ENCODE measurements at places on chromosomes 2 and 18. TPM values are rescaled to one million over a fixed set of nuclear protein-coding genes. Genes with fewer than 3 reads are reported as not detected.

EFEMP1 gene
- 482 TPM for polyA plus RNA-seq

- no peaks in the 10 kb centered on the region for H3K27me3 ChIP-seq
- peaks cover 15% of the 10 kb centered on the region for H3K4me1 ChIP-seq
- H3K27ac ChIP-seq = no peak overlapping the region
Measured at GRCh38 chr2:134362740-134363139, 108.9 kb downstream of the MGAT5 start.

DNA sequence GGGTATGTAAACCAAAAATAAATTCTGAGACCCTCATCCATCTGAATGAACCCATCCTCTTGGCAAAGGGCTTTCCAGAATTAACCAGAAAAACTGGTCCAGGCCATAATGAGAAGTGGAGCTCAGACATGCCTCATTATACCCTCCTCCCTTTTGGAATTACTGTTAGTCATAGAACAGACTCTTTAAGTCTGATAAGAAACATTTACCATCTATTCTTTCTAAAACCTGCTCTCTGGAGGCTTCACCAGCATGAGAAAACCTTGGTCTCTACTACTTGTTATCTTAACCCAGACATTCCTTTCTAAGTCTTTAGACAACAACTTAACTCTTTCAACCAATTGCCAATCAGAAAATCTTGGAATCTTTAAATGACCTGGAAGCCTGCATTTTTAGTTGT is 82.8 kb downstream of the QPCT start:
- no peak for DNase-seq
- no peaks in the 10 kb centered on the region for H3K27me3 ChIP-seq

REG1B gene
- polyA plus RNA-seq = not detected

ID2 gene
- polyA plus RNA-seq = 111 TPM

DNA sequence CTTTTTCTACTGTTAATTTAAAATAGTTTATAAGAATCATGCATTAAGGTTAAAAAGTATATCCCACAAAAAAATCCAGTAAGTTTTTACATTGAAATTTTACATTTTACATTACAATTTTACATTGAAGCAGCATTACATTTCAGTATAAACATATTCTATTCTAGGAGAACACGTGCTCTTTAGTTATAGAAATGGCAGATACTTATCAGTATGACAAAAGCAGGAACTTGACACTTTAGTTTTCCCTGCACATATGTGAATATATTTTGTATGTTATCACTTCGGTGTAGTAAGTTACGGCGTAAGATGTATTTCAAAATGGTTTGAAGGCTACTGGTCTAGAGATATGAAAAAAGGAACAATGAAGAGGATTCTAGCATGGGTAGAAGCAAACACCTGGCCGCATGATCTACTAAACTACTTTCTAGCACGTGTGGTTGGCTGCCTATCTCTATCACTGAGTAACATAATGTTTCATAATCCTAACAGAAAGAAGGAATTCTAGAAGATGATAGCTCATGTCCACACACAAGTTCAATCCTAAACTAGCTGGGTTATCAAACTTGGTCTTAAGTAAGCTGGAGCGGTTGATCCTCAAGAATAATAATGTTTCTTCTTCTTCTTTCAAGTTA is 5.4 kb downstream of the IMMT start:
- peaks cover 13% of the 10 kb centered on the region for H3K4me1 ChIP-seq
- H3K27ac ChIP-seq = no peak overlapping the region
- no peaks in the 10 kb centered on the region for H3K27me3 ChIP-seq
- DNase-seq = no peak
- H3K36me3 ChIP-seq = no peaks in the 10 kb centered on the region
- H3K4me3 ChIP-seq = no peak overlapping the region

PCARE gene
- polyA plus RNA-seq = 0.30 TPM

GBX2 gene
- not detected for polyA plus RNA-seq

DNA sequence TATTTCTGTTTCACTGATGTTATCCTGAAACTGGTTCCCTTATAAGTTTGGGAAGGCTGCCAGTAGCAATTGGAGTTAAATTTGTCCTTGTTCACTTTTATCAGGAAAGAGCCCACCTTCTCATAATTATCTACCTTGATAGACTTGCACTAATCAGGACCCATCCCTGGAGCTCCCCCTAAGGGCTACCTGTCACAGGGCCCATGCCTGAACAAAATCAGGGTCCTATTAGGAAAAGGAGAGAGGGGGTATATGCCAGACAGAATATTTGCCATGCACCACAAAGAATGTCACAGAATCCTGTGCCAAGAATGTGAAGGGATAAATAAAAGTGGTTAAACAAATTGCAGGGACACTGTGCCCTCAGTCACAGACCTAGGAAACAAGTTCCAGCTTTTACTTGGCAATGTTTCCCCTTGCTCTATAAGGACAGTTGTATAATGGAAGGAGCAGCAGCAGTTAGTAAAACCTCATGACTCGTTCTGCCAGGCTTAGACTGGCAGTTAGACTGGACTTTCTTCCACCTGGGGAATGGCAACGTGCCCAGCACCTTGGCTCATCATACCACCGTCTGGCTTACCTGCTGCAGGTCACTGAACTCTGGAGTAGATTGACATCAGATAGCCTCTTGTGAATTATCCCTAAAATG is 32.3 kb upstream of the VWC2L start:
- no peak overlapping the region for H3K27ac ChIP-seq
- no peaks in the 10 kb centered on the region for H3K36me3 ChIP-seq
- H3K4me3 ChIP-seq = no peak overlapping the region

- H3K27ac ChIP-seq = no peak overlapping the region
- DNase-seq = no peak
- H3K27me3 ChIP-seq = no peaks in the 10 kb centered on the region
- no peaks in the 10 kb centered on the region for H3K36me3 ChIP-seq
- H3K4me1 ChIP-seq = peaks cover 4% of the 10 kb centered on the region
Measured at GRCh38 chr18:9419956-9420631, 55.2 kb upstream of the RALBP1 start.

TGFA gene
- polyA plus RNA-seq = 0.36 TPM

SERPINB11 gene
- not detected for polyA plus RNA-seq

DNA sequence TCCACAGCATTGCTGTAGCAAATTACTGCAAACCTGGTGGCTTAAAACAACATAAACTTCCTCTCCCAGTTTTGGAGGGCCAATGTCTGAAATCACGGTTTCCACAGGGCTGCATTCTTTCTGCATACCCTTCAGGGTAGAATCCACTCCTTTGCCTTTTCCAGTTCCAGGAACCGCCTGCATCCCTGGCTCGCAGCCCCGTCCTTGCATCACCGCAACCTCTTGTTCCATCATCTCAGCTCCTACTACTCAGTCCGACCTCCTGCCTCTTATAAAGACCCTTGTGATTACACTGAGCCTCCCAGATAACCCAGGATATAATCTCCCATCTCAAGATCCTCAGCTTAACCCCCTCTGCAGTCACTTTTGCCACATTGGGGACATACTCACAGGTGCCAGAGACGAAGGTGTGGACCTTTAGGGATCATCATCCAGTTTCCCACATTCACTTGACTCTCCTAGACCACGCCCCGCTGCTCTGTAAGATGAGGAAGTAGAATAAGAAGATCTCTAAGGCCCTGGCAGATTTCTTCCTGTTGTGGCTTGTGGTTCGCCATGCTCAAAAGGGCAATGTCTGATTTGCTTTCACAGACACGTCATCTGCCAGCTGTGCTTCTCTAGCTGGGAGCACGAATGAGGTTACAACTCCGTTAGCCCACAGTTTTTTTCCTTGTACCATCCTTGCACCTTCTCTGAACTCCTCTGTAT is 103.6 kb upstream of the AGAP1 start:
- H3K4me1 ChIP-seq = no peaks in the 10 kb centered on the region
- no peak overlapping the region for H3K27ac ChIP-seq
- no peak overlapping the region for H3K4me3 ChIP-seq
- H3K27me3 ChIP-seq = no peaks in the 10 kb centered on the region
- no peak for DNase-seq
- H3K36me3 ChIP-seq = no peaks in the 10 kb centered on the region

DNA sequence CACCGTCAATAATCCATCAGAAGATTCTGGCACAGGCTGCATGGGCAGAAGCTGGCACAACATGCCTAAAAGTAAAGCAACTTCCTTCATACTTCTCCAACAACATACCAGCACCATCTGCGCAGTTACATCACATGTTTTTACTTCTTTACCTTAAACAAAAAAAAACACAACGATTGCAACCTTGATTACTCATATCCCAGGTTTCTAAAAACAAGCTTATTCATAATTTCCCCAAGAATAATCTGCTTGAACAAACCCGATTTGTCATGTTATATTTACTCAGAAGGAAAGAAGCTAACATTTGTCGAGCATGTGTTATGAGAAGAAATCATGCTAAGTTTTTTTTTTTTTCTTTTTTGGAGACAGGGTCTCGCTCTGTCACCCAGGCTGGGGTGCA is 54.7 kb downstream of the THADA start:
- H3K4me1 ChIP-seq = peaks cover 8% of the 10 kb centered on the region
- no peaks in the 10 kb centered on the region for H3K36me3 ChIP-seq

- no peak for DNase-seq
- H3K4me1 ChIP-seq = no peaks in the 10 kb centered on the region
- no peak overlapping the region for H3K4me3 ChIP-seq
- no peaks in the 10 kb centered on the region for H3K36me3 ChIP-seq
Measured at GRCh38 chr18:32252141-32252860, 62.5 kb downstream of the MEP1B start.

- no peaks in the 10 kb centered on the region for H3K36me3 ChIP-seq
- H3K27me3 ChIP-seq = no peaks in the 10 kb centered on the region
- peak overlapping the region; percentile 96 for H3K4me3 ChIP-seq
- peaks cover 3% of the 10 kb centered on the region for H3K4me1 ChIP-seq
- H3K27ac ChIP-seq = peak overlapping the region; percentile 93
Measured at GRCh38 chr18:21598726-21599584, 1.5 kb downstream of the ESCO1 start.

- H3K4me1 ChIP-seq = no peaks in the 10 kb centered on the region
- no peak overlapping the region for H3K4me3 ChIP-seq
- no peaks in the 10 kb centered on the region for H3K36me3 ChIP-seq
- H3K27ac ChIP-seq = no peak overlapping the region
Measured at GRCh38 chr2:191699341-191699945, 21.5 kb downstream of the NABP1 start.

- H3K4me3 ChIP-seq = no peak overlapping the region
- no peaks in the 10 kb centered on the region for H3K27me3 ChIP-seq
- DNase-seq = no peak
- no peaks in the 10 kb centered on the region for H3K4me1 ChIP-seq
Measured at GRCh38 chr2:133270550-133270949, 297.7 kb downstream of the NCKAP5 start.

DNA sequence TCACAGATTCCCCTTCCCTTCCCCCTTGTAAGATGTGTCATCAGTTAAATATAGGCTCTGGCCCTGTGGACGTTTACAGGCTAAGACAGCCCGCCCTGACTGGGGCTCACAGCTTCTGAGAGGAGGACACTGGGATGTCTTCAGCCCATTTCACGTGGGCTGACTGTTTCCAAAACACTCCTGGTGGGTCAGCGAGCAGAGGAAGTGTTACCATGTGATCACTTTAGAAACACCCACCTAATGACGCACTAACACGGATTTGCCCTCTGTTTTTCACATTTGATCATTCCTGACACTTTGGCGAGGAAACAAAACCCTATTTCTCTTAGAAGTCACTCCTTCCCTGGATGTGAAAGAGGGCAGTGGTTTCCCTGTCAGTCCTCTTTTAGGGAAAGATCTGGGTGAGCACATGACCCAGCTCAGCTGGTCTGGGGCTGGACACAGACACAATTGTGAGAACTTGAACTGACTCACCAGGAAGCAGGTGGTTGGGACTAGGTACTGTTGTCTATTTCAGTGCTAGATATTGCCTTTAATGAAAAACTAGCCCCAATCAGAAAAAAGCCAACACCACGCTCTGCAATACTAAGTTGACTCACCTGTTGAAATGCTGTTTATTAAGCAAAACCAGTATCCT is 38.8 kb downstream of the BMP10 start:
- H3K4me3 ChIP-seq = no peak overlapping the region
- no peaks in the 10 kb centered on the region for H3K27me3 ChIP-seq
- peak overlapping the region; percentile 55 for H3K27ac ChIP-seq

GRCh38 chr2:169109502-169110409 is 40.4 kb downstream of the DHRS9 start:
- peak; percentile 56 for DNase-seq
- H3K27ac ChIP-seq = no peak overlapping the region
- no peaks in the 10 kb centered on the region for H3K4me1 ChIP-seq
- H3K4me3 ChIP-seq = no peak overlapping the region
- no peaks in the 10 kb centered on the region for H3K36me3 ChIP-seq
- H3K27me3 ChIP-seq = no peaks in the 10 kb centered on the region

- DNase-seq = no peak
- no peak overlapping the region for H3K27ac ChIP-seq
- no peaks in the 10 kb centered on the region for H3K4me1 ChIP-seq
- H3K4me3 ChIP-seq = no peak overlapping the region
Measured at GRCh38 chr2:10517351-10518043, 69.4 kb upstream of the ODC1 start.

ADI1 gene
- polyA plus RNA-seq = 77.2 TPM

ASPRV1 gene
- 1.1 TPM for polyA plus RNA-seq
